ENCODE measurements at places on chromosomes 16 and 17. TPM values are rescaled to one million over a fixed set of nuclear protein-coding genes. Genes with fewer than 3 reads are reported as not detected.

The OSGIN1 gene
- 1.3 TPM for total RNA-seq

The ENO3 gene
- 9.5 TPM for total RNA-seq

DNA sequence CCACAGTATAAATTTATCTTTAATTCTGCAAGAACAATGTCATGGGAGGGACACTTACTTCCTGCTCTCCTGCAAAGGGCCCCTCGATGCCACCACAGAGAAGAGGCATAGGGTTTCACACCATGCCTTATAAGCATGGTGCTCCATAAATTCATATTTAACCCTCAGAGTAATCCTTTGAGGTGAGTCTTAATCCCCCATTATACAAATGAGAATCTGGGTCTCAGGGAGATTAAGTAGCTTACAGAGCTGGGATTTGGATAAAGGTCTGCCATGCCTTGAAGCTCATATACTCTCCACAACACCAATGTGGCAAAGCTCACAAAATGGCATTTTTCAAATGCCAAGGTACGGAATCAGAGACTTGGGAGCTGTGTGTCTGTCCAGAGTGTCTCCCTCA, 268.5 kb upstream of the CCL2 start:
- no peaks in the 10 kb centered on the region for H3K36me3 ChIP-seq
- no peak overlapping the region for H3K4me3 ChIP-seq
- H3K4me1 ChIP-seq, result no peaks in the 10 kb centered on the region
- no peak for DNase-seq
- H3K27me3 ChIP-seq, result no peaks in the 10 kb centered on the region

DNA sequence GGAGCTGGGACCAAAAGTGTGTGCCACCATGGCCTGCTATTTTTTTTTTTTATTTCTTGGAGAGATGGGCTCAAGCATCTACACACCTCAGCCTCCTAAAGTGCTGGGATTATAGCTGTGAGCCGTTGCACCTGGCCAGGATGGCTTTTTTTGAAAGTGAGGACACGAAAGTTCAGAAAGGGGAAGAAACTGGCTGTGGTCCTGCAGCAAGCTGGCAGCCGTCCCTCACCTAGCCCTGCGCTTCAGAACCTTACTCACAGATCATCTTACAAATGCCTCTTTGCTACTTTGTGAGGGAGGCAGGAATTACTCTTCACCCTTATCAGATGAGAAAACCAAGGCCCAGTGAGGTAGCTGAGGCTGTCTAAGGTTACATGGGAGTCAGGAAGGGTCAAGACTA, 4.5 kb upstream of the PPY start:
- H3K4me3 ChIP-seq, result no peak overlapping the region
- peaks cover 27% of the 10 kb centered on the region for H3K27me3 ChIP-seq
- no peak overlapping the region for H3K27ac ChIP-seq
- DNase-seq, result no peak
- H3K4me1 ChIP-seq, result no peaks in the 10 kb centered on the region

The NATD1 gene
- 18.5 TPM for total RNA-seq

- H3K4me3 ChIP-seq, result no peak overlapping the region
- H3K4me1 ChIP-seq, result peaks cover 4% of the 10 kb centered on the region
- DNase-seq, result no peak
Observed at GRCh38 chr16:53465606-53466280, 31.5 kb downstream of the RBL2 start.

- H3K27ac ChIP-seq, result peak overlapping the region; percentile 28
- H3K36me3 ChIP-seq, result peaks cover 2% of the 10 kb centered on the region
- peaks cover 44% of the 10 kb centered on the region for H3K4me1 ChIP-seq
- H3K4me3 ChIP-seq, result no peak overlapping the region
Observed at GRCh38 chr17:43405861-43406260, 7.1 kb downstream of the ARL4D start.

DNA sequence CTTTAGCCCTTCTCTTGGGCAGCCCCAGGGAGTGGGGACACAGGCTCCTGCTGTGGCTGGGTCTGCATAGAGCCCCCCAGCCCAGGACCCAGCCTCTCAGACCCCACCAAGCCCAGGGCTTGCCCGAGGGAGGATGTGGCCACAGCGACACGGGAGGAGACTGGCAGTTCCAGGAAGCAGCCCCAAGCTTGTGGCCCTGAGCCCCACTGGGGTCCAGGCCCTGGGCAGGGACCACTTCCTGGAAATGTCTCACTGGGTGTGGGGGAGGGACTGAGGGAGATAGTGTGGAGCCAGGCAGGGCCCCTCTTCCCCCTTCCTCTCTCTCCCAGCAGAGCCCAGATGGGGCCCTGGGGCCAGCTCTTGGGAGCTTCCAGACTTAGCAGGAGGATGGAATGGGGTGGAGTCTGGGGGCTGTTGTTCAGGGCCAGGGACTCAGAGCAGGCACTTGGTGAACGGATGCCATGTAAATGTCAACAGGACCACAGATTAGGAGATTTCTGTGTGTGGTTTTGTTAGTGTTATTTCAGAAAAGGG, 35.3 kb downstream of the ADGRG5 start:
- H3K4me3 ChIP-seq, result no peak overlapping the region
- DNase-seq, result peak; percentile 81
- no peaks in the 10 kb centered on the region for H3K36me3 ChIP-seq
- peaks cover 6% of the 10 kb centered on the region for H3K4me1 ChIP-seq
- H3K27me3 ChIP-seq, result peaks cover 17% of the 10 kb centered on the region
- H3K27ac ChIP-seq, result no peak overlapping the region

DNA sequence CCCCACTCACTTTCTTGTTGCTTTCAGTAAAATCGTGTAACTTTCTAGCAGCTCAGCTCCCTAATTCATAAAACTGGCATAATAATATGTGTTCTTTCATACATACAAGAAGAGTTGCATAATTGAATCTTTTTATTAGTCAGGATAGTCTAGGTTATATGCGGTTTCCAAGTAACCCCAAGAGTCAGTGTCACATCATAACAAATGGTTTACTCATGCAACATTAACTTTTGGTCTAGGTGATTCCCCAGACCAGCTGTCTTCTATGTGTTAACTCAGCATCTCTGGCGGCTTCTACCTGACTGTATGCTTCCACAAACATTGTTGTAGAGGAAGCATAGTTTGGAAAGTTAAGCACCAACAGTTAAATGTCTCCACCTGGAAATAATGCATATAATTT, 1000.4 kb downstream of the CDH11 start:
- no peak overlapping the region for H3K4me3 ChIP-seq
- peaks cover 15% of the 10 kb centered on the region for H3K27me3 ChIP-seq
- H3K4me1 ChIP-seq, result no peaks in the 10 kb centered on the region
- no peak for DNase-seq

DNA sequence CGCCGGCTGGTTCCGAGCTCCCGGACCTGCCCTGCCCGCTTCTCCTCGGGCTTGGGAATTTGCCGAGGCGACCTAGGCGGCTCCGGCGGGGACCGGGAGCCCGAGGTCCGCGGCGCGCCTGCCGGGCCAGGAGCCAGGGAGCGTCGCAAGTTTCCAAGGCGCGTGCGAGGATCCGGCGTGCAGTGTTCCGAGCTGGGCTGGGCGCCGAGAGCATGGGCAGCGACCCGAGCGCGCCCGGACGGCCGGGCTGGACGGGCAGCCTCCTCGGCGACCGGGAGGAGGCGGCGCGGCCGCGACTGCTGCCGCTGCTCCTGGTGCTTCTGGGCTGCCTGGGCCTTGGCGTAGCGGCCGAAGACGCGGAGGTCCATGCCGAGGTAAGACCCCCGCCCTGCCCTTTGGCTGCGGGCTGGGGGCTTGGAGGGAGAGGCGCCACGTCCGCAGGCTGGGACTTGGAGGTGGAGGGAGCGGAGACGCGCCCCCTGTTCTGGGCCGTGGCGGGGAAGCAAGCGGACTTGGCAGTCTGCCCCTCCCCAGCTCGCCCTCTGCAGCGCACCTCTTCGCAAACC, 668 bp downstream of the MMP15 start:
- H3K27me3 ChIP-seq, result peaks cover 8% of the 10 kb centered on the region
- DNase-seq, result no peak
- no peak overlapping the region for H3K27ac ChIP-seq
- no peaks in the 10 kb centered on the region for H3K36me3 ChIP-seq
- peaks cover 14% of the 10 kb centered on the region for H3K4me1 ChIP-seq

The PTX4 gene
- total RNA-seq, result not detected

DNA sequence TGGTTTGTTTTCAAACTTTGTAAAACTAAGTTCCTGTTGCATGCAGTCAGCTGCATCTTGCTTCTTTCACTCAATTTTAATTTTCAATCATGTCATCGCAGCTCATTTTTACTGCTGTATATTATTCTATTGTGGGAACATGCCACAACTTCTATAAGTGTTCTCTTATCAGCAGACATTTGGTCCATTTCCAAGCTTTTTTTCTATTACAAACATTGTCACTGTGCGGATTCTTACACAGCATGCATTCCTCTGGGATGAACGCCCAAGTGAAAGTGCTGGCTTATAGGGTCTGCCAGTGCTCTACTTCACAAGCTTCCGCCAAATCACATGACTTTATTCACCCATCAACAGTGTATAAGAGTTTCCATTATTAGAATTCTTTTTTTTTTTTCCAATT, 22.7 kb downstream of the GINS3 start:
- DNase-seq, result no peak
- H3K4me3 ChIP-seq, result no peak overlapping the region
- no peak overlapping the region for H3K27ac ChIP-seq
- no peaks in the 10 kb centered on the region for H3K36me3 ChIP-seq
- no peaks in the 10 kb centered on the region for H3K4me1 ChIP-seq
- H3K27me3 ChIP-seq, result peaks cover 7% of the 10 kb centered on the region

The TBX6 gene
- 0.75 TPM for total RNA-seq

- H3K4me1 ChIP-seq, result no peaks in the 10 kb centered on the region
- H3K27me3 ChIP-seq, result no peaks in the 10 kb centered on the region
- no peak overlapping the region for H3K4me3 ChIP-seq
- H3K36me3 ChIP-seq, result peaks cover 44% of the 10 kb centered on the region
- no peak for DNase-seq
- no peak overlapping the region for H3K27ac ChIP-seq
Observed at GRCh38 chr16:89105599-89106151, 12.0 kb downstream of the ACSF3 start.

The CCL16 gene
- not detected for total RNA-seq

GRCh38 chr16:71479420-71479819, 9.7 kb downstream of the ZNF19 start:
- H3K4me3 ChIP-seq, result no peak overlapping the region
- H3K27me3 ChIP-seq, result no peaks in the 10 kb centered on the region
- H3K27ac ChIP-seq, result no peak overlapping the region

DNA sequence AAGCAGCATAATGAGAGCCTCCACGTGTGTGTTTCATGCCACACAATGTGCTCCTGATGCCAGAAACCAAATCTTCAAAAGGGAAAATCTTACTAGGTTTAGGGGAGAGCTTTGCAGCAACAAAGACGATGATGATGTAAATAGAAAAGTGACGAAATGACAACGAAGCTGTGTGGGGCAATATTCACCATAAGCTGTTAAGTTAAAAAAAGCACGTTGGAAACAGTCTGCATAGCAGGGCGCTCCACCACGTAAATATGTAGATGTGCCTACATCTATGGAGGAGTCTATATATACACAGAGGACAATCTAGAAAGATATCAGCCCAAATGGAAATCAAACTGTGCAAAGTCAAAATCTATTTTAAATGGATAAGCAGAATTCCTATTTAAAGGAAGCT, 61.0 kb downstream of the RPH3AL start:
- H3K36me3 ChIP-seq, result no peaks in the 10 kb centered on the region
- H3K27ac ChIP-seq, result no peak overlapping the region
- H3K4me1 ChIP-seq, result no peaks in the 10 kb centered on the region
- no peak for DNase-seq

The GP2 gene
- not detected for total RNA-seq

The TNRC6C gene
- total RNA-seq, result 28.7 TPM

The C17orf67 gene
- total RNA-seq, result 2.4 TPM

The LGALS9B gene
- not detected for total RNA-seq

The UMOD gene
- not detected for total RNA-seq

The MYL11 gene
- total RNA-seq, result not detected

The KRT32 gene
- total RNA-seq, result not detected

GRCh38 chr16:2523801-2524231, 3.6 kb downstream of the AMDHD2 start:
- peaks cover 17% of the 10 kb centered on the region for H3K36me3 ChIP-seq
- DNase-seq, result no peak
- no peaks in the 10 kb centered on the region for H3K27me3 ChIP-seq
- H3K4me3 ChIP-seq, result no peak overlapping the region
- peaks cover 15% of the 10 kb centered on the region for H3K4me1 ChIP-seq

GRCh38 chr16:25081702-25082101, 29.8 kb upstream of the LCMT1 start:
- no peaks in the 10 kb centered on the region for H3K36me3 ChIP-seq
- no peak for DNase-seq
- no peak overlapping the region for H3K4me3 ChIP-seq
- H3K4me1 ChIP-seq, result peaks cover under 1% of the 10 kb centered on the region
- no peaks in the 10 kb centered on the region for H3K27me3 ChIP-seq

GRCh38 chr17:51742571-51742970, 415.9 kb downstream of the CA10 start:
- no peaks in the 10 kb centered on the region for H3K36me3 ChIP-seq
- no peak overlapping the region for H3K4me3 ChIP-seq
- H3K27me3 ChIP-seq, result no peaks in the 10 kb centered on the region
- DNase-seq, result no peak
- no peak overlapping the region for H3K27ac ChIP-seq

The EVPL gene
- not detected for total RNA-seq

- H3K4me3 ChIP-seq, result no peak overlapping the region
- H3K27ac ChIP-seq, result no peak overlapping the region
- H3K27me3 ChIP-seq, result no peaks in the 10 kb centered on the region
Observed at GRCh38 chr17:75317671-75318070, 28.4 kb upstream of the SLC25A19 start.

GRCh38 chr16:49469930-49470451, 96.4 kb downstream of the C16orf78 start:
- H3K4me3 ChIP-seq, result no peak overlapping the region
- peaks cover 36% of the 10 kb centered on the region for H3K27me3 ChIP-seq
- H3K4me1 ChIP-seq, result peaks cover 2% of the 10 kb centered on the region
- peak; percentile 79 for DNase-seq
- no peak overlapping the region for H3K27ac ChIP-seq

The CA7 gene
- total RNA-seq, result not detected

DNA sequence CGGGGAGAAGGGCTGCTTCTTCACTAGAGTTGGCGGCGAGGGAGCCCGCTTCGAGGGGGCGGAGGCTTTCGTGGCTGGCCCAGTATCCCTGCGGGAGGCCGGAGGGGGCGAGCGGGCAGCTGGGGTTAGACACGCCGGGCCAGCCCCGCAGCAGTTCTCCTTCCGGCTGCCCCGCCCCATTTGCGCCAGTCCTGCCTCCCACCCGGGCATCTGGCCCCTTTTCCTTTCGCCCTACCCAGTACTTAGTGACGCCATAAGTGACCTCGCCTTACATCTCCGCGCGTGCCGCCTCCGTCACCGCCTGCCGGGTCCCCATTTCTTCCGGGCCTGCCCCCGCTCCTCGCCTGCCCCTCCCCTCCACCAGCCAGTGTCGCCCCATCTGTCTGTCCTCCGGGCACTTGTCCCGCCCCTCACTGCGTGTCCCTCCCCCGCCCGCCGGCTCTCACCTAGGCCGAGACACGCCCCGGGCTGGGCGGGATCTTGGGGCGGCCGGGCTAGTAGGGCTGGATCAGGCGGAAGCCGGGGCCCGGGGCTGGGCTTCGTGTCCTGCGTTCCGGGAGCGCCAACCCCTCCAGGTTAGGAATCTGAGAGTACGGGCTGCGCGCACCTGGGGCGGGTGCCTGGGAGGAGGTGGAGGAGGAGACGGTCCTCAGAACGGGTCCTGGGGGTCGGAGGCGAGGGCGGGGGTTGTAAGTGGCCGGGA, 14.3 kb downstream of the SPATA32 start:
- H3K4me1 ChIP-seq, result peaks cover 17% of the 10 kb centered on the region
- H3K4me3 ChIP-seq, result peak overlapping the region; percentile 78
- DNase-seq, result no peak
- no peaks in the 10 kb centered on the region for H3K36me3 ChIP-seq

- peaks cover 53% of the 10 kb centered on the region for H3K4me1 ChIP-seq
- no peaks in the 10 kb centered on the region for H3K36me3 ChIP-seq
- H3K27ac ChIP-seq, result peak overlapping the region; percentile 85
- peak overlapping the region; percentile 77 for H3K4me3 ChIP-seq
- no peaks in the 10 kb centered on the region for H3K27me3 ChIP-seq
Observed at GRCh38 chr16:85557083-85557970, 55.8 kb upstream of the GSE1 start.

Measured in osteocyte (in vitro differentiated cells).